Mucosa of descending colon (tissue), 3 donors: ENCODE measurements at places on chromosomes 3 and 15. TPM values are rescaled to one million over a fixed set of nuclear protein-coding genes. Genes with fewer than 3 reads are reported as not detected.

Gene SLCO3A1
- 13.4 TPM for total RNA-seq

Gene GOLGA6A
- not detected for total RNA-seq

Gene LOXL1
- total RNA-seq: 7.9 TPM

Gene MEX3B
- total RNA-seq: 5.5 TPM

Gene PAQR5
- 82.6 TPM for total RNA-seq

Gene HTR3E
- total RNA-seq: 0.16 TPM

Gene ABHD6
- 25.7 TPM for total RNA-seq

Gene FBXW12
- not detected for total RNA-seq

Gene OR5K2
- not detected for total RNA-seq

Gene C3orf52
- 49.9 TPM for total RNA-seq

Gene CRTC3
- total RNA-seq: 21.6 TPM

Gene SH2D7
- 2.2 TPM for total RNA-seq

Gene CELSR3
- total RNA-seq: 1.1 TPM

Gene TP63
- 0.57 TPM for total RNA-seq

Gene GOLGA6L10
- 0.92 TPM for total RNA-seq

Gene DUOXA2
- total RNA-seq: 5.8 TPM

Gene NMNAT3
- 11.9 TPM for total RNA-seq

Gene CHRD
- 1.1 TPM for total RNA-seq

Gene RBPMS2
- total RNA-seq: 3.5 TPM

Gene TUBGCP4
- total RNA-seq: 22.3 TPM

Gene ATP1B3
- 330 TPM for total RNA-seq

Gene VIPR1
- total RNA-seq: 68.9 TPM

Gene CLDN1
- total RNA-seq: 0.57 TPM

Gene SCAANT1
- not detected for total RNA-seq

Gene MORC1
- total RNA-seq: not detected

Gene SCN11A
- 0.23 TPM for total RNA-seq

Gene WDR49
- total RNA-seq: 0.95 TPM
